Hepatocyte (in vitro differentiated cells): ENCODE measurements at places on chromosomes 11 and 22.

- peak; percentile 28 for DNase-seq
Measured at GRCh38 chr11:31050061-31050765, 319.3 kb downstream of the DCDC1 start.

DNA sequence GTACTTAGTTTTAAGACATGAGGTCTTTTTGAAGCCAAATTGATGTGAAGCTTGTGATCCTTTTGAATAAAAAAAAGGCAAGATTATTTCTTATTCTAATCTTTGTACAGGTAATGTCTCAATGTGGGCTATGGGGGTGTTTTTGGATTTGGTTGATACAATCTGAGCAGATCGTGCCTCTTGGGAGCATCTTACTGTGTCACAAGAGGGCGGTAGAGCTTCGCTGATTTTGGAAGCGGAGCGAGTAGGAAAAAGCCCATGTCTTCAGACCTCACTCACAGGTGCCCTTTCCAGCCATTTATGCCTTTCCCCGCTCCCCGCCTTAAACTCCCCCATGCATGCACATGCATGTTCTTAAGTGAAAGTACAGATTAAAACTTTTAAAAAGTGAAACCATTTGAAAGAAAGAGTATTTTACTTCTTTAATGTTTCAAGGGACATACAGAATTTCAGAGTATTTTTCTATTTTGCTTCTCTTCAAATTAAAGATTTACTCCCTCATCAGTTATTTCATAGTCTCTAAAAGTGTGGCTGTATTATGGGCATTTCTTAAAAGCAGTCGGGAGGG lies 18.8 kb downstream of the DDX25 start:
- peak; percentile 86 for DNase-seq

GRCh38 chr11:69985641-69986439 lies 92.3 kb upstream of the ANO1 start:
- DNase-seq: peak; percentile 45

- DNase-seq: no peak
Measured at GRCh38 chr11:118699506-118700220, 20.2 kb upstream of the TREH start.

DNA sequence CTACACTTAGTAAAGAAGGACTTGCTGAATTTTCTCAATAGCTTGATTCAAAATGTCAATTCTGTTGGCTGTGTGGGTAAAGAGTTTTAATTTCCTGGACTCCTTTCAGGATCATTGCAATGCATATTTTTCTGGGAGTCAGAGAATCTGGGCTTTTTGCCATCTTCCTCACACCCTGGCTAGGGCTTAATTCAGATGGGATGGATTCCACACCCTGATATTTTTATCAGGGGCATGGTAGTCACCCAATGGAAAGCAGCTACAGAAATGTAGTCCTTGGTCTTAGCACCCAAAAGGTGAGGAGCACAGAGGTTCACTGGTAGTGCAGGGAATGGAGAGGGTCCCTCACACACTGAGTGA lies 79.3 kb downstream of the SGSM3 start:
- no peak for DNase-seq

- no peak for DNase-seq
Measured at GRCh38 chr11:69413015-69413801, 68.3 kb upstream of the LINC01488 start.

DNA sequence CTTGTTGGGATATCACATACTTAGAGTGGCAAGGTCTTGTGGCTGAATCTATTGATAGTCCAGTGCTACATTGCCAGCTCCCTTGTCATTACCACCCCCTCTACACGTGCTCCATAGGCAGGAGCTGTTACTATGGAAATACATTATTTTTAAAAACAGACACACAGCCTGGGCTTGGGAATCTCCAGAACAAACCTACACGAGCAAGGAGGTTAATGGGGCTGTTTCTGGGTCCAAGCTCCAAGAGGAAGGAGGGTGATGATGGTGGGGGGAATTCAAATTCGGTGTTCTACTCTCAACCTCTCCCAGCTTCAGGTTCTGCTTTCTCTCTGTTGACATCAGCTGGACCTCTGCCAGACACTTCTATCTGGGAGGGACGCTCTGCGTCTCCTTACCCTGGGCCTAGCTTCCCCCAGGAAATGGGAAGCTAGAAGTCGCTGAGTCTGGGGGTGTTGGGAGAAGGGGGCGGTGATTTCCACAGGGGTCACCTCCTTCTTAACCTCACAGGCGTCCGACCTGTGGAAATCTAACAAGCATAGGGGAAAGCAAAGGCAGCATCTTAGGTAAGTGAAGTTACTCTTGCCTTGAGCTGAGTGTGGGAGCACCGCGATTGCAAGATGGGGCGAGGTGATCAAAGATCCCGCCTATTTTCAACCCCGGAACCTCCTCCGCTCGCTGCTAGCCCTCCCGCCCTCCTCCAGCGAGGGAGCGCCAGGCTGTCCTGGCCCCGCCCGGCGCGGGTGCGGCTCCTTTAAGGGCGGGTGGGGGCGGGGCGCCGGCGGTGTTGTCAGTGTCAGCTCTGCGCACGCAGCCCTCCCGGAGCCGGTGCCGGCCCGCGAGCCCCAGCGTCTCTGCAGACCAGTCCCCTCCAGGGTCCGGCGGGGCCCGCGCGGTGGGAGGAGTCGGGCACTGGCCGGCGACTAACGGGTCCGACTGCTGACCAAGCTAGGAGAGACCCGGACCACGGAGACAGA lies at the start of gene C2CD2L:
C2CD2L (plus strand) TSS at position 781 of the 974 bp plus-strand sequence. CDS start 398 bp downstream, outside the sequence.
- peak; percentile 96 for DNase-seq

DNA sequence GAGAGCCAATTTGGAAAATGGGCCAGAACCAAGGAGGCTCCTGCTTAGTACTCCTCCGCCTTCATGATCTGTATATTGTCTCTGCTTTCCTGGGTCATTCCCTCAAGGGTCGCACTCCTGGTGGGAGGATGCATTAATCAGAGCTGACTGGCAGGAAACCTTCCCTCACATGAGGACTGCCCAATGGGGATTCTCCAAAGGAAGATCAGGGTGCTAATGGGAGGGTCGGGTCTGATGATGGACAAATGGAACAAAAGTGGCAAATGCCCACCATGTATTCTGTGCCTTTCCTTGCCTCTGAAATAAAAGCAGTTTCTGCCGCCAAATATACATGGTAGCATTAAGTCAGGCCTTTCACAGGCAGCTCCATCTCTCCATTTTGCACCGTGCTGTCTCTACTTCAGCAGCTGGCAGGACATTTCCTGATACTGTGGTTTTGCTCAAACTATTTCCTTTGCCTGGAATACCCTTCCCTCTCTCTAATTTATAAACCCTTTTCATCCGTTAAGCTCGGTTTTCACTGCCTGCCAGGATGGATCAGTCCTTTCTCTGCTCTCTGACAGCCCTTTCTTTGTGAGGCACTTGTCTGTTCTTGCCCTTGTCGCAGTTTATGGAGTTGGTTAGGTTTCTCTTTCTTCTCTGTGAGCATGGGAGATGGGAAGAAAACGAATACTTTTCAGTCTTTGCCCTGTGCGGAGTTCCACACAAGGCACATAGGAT lies 13.5 kb downstream of the SREBF2 start:
- DNase-seq: no peak

- DNase-seq: peak; percentile 80
Measured at GRCh38 chr11:17423533-17424310, 35.3 kb upstream of the KCNJ11 start.

DNA sequence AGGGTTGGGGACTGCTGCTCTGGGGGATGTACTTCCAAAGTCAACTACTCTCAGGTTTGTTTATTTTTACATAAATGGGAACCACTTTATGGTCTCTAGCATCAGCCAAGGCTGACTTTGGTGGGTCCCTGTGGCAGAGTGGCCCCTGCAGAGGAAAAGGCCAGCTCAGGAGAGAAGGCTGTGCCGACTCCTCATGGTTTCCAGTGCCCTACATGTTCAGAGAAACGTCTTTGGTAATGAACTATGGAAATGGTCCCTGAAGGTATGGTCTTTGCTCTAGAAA lies 3.0 kb upstream of the ZDHHC8 start:
- DNase-seq: no peak

GRCh38 chr22:36352803-36353507 lies 34.8 kb downstream of the MYH9 start:
- peak; percentile 53 for DNase-seq

GRCh38 chr11:42066113-42066512 lies 606.7 kb upstream of the LRRC4C start:
- no peak for DNase-seq

DNA sequence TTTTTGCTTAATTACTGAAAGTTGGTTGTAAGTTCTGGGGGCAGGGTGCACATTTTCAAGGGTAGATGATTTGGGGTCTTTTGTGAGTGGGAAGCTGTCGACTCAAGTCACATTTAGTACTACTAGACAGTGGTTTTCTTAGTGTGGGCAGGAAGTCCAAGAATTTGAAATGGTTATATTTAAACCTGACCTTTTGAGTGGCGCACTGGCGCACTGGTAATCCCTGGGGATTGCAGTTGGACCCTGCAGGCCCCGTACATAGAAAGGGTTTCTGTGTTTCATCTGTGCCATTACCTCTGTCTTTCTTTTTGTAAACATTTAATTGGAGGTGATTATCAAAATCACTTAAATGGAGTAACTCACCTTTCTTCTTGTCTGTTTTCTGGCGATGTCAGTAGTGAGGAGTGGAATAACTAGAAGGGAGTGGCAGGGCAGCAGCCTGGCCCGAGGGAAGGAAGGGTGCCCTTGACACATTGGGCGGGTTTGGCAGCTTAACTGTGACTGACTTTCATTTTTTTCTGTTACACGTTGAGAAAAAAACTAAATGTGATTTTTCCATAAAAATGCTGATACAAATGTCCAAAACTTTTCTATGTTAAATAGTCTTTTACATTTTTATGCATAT lies 101.8 kb upstream of the GAL start:
- DNase-seq: no peak

DNA sequence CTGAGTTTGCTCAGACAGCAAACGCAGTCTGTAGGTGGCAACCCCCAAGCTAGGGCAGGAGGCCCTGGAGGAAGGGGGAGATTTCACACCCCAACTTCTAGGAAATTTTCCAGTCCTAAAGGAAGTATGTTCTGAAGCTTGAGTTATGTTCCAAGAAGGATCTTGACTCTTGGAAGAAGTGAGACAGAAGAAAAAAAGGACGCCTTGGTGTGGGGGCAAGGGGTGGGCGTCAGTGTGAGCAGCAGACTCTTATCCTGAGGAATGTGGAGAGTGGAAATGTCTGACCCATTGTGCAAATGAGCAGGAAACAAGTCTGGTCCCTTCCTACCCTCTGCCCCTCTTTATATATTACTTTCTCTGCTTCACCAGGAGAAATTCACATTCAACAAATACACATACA lies 368.5 kb upstream of the NARS2 start:
- no peak for DNase-seq

- DNase-seq: no peak
Measured at GRCh38 chr11:61954106-61954850, 4.1 kb downstream of the BEST1 start.

GRCh38 chr22:25536589-25536988 lies 27.9 kb upstream of the GRK3 start:
- DNase-seq: no peak

GRCh38 chr22:46806794-46807193 lies 44.3 kb downstream of the TBC1D22A start:
- DNase-seq: no peak

- no peak for DNase-seq
Measured at GRCh38 chr11:10257478-10257877, 36.5 kb downstream of the SBF2 start.

- no peak for DNase-seq
Measured at GRCh38 chr11:126103150-126103549, 40.5 kb upstream of the CDON start.

DNA sequence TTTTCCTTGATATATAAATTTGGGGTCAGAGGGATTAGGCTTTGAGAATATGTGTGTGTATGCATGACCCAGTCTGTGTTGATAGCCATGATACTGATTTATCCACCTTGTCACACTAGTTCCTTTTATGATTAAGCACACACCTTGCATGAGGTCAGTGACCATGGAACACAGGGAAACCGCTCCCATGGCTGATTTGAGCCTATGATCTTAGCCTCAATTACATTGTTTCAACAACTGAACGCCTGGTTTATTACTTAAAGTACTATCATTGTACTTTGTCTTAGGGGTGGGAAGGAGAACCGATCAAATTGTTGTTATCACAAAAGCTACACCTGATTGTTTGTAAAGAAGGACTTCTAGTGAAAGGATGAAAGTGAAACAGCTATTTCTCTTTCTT lies 70.7 kb downstream of the ARFGAP2 start:
- DNase-seq: peak; percentile 40

- DNase-seq: peak; percentile 11
Measured at GRCh38 chr11:7154881-7155361, 66.1 kb downstream of the RBMXL2 start.

- DNase-seq: no peak
Measured at GRCh38 chr11:32152821-32153220, 61.9 kb downstream of the RCN1 start.

DNA sequence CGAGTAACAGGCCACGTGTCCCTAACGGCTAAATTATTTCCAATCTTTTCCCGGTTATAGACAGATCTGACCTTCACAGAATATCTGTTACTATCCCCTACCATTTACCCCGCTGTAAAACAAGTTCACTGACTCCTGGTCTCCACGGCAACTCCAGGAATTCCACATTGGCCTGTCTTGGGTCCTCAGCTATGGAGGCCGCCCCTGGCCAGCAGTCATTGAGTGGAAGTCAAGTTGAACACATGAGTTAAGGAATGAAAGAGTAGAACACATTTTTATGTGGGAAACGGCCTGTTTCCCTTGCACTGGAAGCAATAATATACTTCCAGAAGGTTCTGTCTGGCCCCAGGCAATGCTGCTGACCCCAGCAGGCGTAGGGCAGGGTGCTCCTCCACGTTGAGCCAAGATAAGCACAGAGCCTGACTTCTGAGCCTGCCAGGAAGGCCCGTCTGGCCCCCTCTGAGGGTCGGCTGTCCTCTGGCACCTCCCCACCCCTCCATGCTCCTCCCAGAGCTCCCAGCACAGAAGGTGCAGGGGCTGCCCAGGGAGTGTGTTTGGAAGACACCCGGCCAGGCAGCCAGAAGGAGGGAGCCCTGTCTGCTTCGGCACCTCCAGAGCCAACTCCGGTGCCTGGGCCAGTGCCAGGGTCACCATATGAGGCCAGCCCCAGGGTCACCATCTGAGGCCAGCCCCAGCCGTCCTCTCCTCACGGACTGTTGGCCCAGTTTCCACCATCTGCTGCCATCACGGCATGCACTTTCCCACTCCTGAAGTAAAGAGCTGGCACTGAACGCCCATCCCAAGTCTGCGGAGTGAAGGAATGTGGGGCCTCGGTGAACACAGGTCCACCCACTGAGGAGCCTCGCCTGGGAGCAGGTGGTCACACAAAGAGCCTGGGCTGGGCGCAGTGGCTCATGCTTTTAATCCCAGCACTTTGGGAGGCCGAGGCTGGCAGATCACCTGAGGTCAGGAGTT lies 813.2 kb downstream of the BRD1 start:
- DNase-seq: no peak

DNA sequence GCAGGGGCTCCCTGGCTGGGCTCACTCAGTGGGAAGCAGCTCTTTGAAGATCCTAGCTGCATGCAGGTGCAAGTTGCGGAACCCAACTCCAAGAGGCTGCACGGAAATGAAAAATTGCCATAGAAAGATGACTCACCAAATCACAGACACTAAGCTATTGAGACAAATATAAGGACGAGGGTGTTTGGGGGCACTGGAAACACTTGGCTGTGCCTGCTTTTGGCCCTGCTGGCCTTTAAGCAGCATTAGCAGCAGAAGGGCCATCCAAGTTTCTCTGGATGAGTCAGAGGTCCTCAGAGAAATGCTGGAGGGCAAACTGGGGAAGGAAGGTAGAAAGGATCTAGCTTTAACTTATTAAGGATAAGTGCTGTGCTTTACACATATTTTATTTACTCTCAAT lies 282.3 kb downstream of the KIRREL3 start:
- DNase-seq: no peak
